ENCODE measurements at places on chromosomes 13 and 19.
A peak's percentile ranks its signal among the peaks of the same experiment; 100 is the strongest.

DNA sequence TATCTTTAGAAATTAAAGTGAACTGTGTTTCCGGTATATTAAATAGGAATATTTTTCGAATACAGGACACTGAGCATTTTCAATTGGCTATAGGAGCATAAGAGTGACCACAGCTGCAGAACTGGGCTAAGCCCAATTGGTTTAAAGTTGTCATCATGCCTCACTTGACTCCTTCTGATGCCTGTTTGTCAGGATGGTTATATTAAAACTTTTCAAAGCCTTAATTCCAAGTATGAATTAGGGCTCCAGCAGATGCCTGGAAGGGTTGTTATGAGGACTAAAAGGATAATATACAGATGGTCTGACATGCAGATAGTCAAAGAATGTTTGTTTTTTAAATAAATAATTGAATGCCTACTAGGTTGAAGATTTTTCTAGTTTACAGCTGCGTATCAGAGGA is 100.0 kb downstream of the LMO7 start:
- no peak for DNase-seq

- DNase-seq: no peak
Measured at GRCh38 chr19:1672038-1672768, 19.8 kb upstream of the TCF3 start.

- no peak for DNase-seq
Measured at GRCh38 chr13:105184201-105184600, 1351.3 kb downstream of the EFNB2 start.

GRCh38 chr19:56294549-56294948 is 20.1 kb downstream of the ZSCAN5A start:
- no peak for DNase-seq

DNA sequence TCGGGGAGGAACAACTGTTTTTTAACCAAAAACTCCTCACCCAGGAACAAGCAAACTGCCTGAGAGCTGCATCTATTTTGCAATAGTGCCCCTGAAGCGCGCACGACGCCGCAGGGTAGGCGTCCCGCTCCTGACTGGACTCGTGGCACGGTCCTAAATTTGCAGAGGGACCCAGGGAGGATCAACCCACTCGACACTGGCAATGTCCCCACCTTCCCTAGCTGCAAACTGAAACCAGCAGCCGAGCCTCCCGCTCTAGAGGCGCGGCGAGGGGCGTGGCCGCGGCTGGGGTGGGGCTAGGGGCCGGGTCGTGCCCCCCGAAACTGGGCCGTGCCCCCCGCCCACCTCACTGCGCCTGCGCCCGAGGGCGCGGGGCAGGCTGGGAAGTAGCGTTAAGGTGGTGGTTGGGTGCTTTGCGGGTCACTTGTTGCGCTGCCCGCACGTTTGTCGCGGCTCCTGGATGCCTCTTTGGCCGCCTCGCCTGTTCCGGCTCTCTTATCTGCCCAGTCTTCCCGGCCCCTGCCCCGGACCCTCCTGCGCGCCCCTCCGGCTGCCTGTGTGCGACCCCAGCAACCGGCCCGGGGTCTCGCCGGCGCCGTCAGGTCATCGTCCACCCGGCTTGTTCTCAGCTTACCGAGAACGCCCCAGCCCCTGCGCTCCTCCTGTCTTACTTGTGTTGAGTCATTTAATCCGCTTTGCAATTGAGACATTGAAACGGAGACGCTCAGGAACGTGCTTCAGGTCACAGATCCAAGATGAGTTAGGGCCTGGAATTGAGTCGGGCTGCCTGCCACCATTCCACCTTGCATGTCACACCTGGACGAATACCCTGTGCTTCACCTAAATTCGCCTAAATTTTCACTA is 37.9 kb upstream of the LSM14A start:
- peak; percentile 59 for DNase-seq

GRCh38 chr13:98279473-98280175 is 102.6 kb upstream of the RNF113B start:
- DNase-seq: no peak

DNA sequence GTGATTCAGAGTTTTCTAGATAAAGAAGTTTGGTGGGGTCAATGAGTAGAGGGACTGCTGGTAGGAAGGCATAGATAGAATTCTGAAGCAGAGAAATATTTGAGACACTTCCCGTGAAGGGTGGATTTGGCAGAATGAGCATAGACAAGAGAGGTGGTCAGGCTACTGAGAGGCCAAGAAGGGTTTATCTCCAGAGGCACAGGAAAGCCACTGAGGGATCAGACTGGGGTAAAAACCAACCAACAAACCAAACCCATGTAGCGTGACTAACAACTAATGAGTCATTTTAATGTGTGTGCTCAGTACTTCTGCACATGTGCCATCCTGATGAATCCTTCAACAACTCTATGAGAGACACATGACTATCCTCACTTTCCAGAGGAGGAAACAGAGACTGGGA is 60.0 kb upstream of the SERP2 start:
- no peak for DNase-seq

- no peak for DNase-seq
Measured at GRCh38 chr19:42074513-42075363, 1.2 kb upstream of the ZNF574 start.

DNA sequence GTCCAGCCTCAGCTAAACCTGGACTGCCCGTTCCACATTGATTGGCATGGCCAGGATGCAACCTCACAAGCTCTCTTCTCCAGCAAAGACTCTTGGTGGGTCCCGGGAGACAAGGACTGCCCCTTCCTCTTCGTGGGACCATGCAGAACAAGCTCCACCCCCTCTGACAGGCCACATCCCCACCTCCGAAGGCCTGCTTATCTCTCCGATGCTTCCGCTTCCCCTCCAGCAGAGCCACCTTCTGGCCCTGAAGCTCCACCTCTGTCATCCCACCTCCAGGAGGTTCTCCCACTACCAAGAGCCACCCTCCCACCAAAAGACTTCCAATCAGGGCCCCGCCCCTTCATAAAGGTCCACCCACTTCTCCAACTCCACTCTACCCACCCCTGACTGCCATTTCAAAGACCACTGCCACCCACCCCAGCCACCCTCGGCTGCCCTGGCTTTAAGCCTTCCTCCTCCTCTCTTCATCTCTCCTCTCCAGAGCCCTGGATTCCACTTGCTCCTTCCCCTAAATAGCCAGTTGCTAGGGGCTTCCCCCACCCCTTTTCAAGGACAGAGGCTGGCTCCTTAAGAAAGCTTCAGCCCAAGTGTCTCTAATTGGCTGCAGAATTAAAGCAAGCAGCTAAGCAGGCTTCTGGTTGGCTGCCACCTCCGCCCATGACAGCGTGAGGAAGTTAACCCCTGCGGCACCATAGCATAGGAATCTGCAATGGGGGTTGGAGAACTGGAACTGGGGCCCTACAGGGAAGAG is 9.9 kb downstream of the LRFN1 start:
- no peak for DNase-seq

DNA sequence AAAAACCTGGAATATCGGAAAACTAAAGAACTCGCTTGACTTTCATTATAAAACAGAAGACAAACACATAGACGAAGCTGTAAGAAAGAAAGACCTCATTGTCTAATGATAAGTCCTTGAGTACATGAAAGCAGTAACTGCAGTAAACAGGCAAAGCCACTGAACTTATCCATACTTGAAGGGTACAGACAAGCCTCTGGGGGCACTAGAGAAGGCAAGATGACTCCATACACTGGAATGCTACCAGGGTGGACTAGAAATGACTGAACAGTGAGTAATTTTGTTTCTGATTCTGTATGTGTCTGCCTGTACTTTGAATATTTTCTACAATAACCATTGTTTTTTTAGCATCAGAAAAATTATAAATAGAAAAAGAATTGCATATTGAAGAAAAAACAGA is 507.9 kb downstream of the UQCRFS1 start:
- DNase-seq: no peak

- no peak for DNase-seq
Measured at GRCh38 chr19:44818466-44819031, 9.6 kb downstream of the BCAM start.

Data from cortex of kidney (tissue), 1 donor.